ENCODE measurements at places on chromosomes 6 and 20.

- DNase-seq = no peak
Measured at GRCh38 chr6:32764048-32764447, 716 bp upstream of the HLA-DQB2 start.

DNA sequence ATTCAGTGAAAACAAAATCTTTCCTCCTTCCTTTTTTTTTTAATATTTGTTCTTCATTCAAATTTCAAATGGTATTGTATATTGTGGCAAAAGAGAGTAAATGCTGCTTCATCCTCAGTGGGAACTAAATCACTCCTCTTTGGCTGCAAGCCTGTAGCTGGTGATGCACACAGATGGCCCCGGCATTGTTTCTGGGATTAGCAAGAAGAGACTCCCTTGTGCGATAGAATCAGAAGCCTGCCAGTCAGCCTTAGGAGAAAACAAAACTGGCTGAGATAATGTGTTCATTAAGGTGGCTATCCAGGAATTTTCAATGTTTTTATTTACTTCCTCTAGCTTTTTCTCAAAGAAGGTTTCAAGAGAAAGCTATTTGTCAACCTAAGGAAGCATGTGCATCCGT, 20.7 kb upstream of the ELOVL2 start:
- DNase-seq = peak; percentile 24

DNA sequence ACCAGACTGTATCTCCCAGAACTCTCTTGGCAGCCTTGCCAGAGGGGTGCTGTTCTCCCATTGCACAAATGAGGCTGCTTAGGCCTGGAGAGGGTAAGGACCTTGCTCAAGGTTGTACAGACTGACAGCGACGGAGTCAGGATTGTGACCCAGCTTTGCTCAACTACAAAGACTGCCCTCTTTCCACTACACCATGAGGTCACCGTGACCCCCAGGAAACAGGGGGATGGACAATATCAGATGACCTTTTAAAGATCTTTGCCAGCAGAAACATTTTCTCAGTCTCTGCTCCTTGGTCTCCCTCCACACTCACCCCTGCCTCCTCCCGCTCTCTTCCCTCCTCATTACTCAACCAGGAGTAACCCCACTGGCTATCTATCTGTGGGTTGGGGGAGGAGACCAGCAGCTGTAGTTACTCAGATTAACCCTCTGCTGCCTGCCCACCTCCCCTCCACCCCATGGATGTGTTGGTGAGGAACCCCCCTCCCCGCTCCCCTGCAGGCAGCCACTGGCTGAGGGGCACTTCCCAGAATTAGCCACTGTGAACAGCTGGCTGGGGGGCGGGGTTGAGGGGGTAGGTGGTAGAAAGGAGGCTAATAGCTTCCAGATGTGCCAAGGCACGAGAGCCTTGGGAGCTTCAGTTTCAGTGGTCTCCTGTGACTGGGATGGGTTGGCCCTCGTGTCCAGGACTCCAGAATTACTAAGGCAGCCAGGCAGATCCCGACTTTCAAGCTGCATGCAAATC, 26.9 kb upstream of the MRPS18A start:
- no peak for DNase-seq

DNA sequence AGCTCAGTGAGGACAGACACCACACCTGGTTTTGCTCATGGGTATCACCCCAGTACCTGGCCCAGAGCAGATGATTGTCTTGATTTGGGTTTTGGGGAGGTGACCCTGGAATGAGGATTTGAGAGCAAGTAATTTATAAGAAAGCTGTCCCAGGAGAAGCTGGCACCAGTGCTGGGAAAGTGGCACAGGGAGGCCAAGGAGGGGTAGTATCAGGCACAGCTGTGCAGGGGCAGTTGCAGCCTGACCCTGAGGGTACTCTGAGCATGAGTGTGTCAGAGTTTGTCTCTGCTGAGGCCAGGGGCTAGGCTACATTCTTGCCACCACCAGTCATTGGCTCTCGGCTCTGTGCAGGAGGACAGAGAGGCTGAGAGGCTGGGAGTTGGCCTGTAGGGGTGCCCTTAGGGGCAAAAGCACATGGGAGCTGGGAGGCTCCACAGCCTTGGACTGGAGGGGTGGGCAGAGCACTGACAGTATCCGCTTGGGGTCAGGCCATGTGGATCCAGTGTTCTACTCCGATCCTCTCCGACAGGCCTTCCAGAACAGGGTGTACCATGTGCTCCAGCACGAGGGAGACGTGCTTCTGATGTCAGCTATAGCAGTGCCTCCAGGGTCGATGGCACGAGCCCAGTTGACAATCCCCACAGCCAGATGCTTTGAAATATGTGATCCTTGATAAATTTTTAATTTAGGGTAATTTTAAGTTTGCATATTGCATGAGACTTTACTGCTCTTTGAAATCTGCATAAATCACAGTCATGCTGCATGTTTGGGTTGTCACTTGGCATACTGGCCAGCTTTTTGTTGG, 121.3 kb downstream of the PHACTR3 start:
- no peak for DNase-seq

GRCh38 chr6:89938014-89938413, 43.7 kb downstream of the GJA10 start:
- no peak for DNase-seq

- no peak for DNase-seq
Measured at GRCh38 chr20:39785252-39785917, 823.2 kb downstream of the DHX35 start.

Data from retina (tissue), 1 donor.